ENCODE measurements at places on chromosomes 1 and 21.

DNA sequence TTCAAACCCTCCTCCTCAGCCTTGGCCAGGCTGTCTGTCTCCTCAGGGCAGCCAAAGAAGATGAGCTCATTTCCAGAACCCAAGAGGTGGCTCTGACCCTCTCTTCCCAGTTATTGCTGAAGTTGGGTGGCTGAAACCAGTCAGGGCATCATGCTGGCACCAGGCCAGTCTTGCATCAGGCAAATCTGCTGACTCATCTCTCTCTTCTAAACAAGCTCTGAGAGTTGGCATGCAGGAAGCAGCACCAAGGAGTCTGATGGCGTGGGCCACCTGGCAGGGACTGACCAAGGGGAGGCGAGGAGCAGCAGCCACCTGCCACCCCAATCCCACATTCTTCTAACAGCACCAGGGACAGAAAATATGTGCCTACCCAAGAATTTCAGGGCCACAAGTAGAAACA lies 104.8 kb upstream of the ATP1A1 start:
- no peak for DNase-seq

GRCh38 chr1:84873366-84873765 lies 19.6 kb downstream of the LPAR3 start:
- no peak for DNase-seq

DNA sequence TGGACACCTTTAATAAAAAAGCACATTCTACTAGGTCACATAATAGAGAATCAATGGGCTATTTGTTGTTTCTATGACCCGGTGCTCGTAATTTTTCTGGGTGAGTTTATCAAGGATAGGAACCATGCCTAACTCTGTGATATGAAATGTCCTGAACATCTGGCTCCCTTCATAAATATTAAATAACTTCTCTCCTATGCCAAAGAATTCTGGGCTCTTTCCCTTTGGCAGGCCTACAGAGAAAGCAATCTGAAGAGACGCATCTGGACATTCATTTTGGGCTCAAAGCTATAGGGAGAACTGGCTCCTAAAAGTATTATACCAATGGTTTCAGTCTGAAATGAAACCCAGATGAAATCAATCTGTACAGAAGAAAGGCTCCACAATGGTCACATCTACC lies 38.8 kb upstream of the ANGPTL7 start:
- no peak for DNase-seq

DNA sequence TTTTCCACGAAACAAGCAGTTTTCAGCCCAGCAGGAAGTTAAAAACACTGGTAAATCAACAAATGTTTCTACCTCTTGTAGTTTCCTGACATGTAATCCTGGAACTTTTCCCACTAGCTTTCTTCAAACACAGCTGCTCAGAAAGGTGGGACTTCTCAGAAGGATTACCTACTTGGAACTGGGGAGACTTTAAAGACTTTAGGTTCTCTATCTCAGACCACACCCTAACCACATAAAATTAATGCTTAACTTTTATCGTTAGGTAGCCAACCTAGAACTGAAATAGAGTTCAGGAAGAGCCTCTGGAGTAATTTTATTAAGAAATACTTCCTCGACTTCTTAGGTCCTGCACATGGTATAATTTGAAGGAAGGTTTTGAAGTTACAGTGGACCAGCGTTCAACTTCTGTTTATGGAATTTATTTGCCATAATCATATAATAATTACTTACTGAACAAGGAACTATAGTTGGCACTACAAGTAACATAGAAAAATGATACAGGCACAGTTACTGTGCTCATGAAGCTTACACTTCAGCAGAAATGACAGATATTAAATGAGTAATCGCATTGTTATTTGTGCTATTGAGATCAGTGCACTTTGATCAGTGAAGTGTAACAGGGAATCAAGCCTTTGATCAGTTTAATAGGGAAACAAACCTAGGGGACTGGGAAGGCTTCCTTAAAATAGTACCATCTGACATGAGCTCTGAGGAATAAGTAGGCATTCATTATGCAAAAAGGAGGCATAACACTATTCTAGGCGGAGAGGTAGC lies at the start of gene BCL2L15:
Gene BCL2L15, minus strand, starts transcription at position 180 of the 774 bp plus-strand sequence. CDS start 206 bp downstream, outside the sequence.
- DNase-seq = no peak

DNA sequence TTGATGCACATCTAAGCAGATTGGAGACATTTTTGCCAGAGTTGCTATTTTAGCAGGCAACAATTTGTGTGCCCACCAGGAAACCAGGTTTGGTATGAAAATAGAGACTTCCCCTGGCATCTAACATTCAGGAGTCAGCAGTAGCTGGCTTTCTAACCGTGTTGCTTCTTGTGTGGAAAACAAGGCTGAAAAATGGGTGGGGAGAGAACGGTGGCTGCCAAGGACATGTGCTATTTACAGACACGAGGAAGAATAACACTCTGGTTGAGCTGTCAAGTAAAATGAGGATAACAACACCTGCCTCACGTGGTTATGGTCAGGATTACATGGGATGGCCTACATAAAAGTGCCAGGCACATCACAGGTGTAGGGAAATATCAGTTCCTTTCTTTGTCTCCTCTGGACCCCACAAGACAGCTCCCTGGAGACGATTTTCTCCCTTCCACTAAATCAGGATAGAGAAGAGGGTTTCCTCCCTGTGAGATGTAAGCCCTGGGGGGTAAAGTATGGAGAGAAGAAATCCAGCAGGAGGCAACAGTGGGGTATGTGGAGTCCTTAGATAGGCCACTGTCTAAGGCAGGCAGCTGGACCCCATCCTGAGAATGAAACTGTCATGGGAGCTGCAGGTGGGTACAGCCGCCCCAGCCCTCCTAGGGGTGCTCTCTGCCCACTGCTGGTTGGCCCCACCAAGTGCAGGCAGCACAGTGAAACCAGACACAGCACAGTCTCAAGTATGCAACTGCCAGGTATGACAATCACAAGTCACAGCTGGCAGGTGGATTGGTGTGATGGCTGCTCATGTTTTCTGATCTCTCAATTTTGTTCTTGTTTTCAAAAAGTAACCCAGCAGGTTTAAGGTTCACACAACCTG lies 80.3 kb downstream of the TENT5C start:
- no peak for DNase-seq

- no peak for DNase-seq
These were observed 38.3 kb downstream of the OLFML2B start for GRCh38 chr1:161985301-161985822.

- DNase-seq = no peak
These were observed 9.0 kb upstream of the SLC2A7 start for GRCh38 chr1:9035226-9035625.

GRCh38 chr1:18005238-18005637 lies 102.4 kb upstream of the IGSF21 start:
- no peak for DNase-seq

Data from effector CD4-positive, alpha-beta T cell (primary cell).